Astrocyte (in vitro differentiated cells and primary cell): ENCODE measurements at places on chromosomes 13 and 19.

GRCh38 chr13:111486801-111487200, 166.4 kb downstream of the TEX29 start:
- H3K36me3 ChIP-seq, result no peaks in the 10 kb centered on the region
- H3K27ac ChIP-seq, result no peak overlapping the region
- no peak for DNase-seq
- H3K27me3 ChIP-seq, result no peaks in the 10 kb centered on the region

DNA sequence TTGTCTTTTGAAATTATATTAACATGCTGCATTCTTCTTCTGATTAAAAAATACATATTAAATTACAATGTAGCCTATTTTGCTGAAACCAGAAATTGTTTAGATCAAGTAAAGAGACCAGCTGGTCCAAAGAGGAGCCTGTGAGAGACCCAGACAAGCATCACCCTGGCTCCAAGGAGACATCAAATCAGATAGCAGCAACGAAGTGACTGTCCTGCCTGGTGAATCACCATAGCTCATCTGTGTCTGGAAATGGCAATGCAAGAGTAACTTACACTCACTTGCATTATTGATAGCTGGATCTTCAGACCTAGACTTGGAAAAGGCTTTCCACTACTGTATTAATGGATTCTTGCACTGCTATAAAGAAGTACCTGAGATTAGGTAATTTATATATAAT, 169.1 kb downstream of the KCTD12 start:
- H3K4me1 ChIP-seq, result peaks cover 1% of the 10 kb centered on the region
- no peak for DNase-seq
- no peak overlapping the region for H3K27ac ChIP-seq

GRCh38 chr13:42981317-42981716, 10.7 kb downstream of the EPSTI1 start:
- no peak overlapping the region for H3K4me3 ChIP-seq
- DNase-seq, result peak; percentile 16
- no peaks in the 10 kb centered on the region for H3K36me3 ChIP-seq
- no peaks in the 10 kb centered on the region for H3K27me3 ChIP-seq
- H3K27ac ChIP-seq, result no peak overlapping the region
- H3K4me1 ChIP-seq, result no peaks in the 10 kb centered on the region

GRCh38 chr19:23118400-23118799, 1.6 kb downstream of the ZNF730 start:
- no peaks in the 10 kb centered on the region for H3K4me1 ChIP-seq
- H3K27me3 ChIP-seq, result no peaks in the 10 kb centered on the region
- no peak overlapping the region for H3K27ac ChIP-seq
- no peak overlapping the region for H3K4me3 ChIP-seq

- no peak for DNase-seq
- no peaks in the 10 kb centered on the region for H3K27me3 ChIP-seq
These were observed 845.9 kb upstream of the PCDH9 start for GRCh38 chr13:68076046-68076445.

DNA sequence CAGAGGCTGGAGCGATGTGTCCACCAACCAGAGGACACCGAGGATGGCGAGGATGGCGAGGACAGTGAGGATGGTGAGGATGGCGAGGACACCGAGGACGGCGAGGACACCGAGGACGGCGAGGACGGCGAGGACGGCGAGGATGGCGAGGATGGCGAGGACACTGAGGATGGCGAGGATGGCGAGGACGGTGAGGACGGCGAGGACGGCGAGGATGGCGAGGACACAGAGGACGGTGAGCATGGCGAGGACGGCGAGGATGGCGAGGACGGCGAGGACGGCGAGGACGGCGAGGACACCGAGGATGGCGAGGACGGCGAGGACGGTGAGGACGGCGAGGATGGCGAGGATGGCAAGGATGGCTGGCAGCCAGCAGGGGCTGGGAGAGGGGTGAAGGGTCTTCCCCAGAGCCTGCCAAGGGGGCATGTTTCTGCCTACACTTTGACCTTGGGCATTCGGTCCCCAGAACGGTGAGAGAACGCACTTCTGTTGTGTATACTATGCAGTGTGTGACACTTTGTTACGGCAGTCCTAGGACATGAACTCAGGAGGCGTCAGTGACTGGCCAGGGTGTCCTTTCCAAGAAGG, 44.4 kb upstream of the ATP11A start:
- H3K4me1 ChIP-seq, result no peaks in the 10 kb centered on the region
- DNase-seq, result no peak
- H3K27me3 ChIP-seq, result no peaks in the 10 kb centered on the region
- no peaks in the 10 kb centered on the region for H3K36me3 ChIP-seq

DNA sequence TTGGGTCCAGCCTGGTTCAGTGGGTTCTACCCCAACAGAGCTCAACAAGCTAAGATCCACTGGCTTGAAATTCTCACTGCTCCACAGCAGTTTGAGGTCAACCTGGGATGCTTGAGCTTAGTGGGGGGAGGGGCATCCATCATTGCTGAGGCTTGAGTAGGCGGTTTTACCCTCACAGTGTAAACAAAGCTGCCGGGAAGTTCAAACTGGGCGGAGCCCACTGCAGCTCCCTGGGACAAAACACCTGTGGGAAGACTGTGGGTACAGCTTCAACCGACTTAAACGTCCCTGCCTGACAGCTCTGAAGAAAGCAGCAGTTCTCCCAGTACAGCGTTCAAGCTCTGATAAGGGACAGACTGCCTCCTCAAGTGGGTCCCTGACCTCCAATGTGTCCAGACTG, 1161.9 kb downstream of the UQCRFS1 start:
- H3K4me3 ChIP-seq, result no peak overlapping the region
- no peaks in the 10 kb centered on the region for H3K36me3 ChIP-seq
- no peaks in the 10 kb centered on the region for H3K27me3 ChIP-seq
- H3K4me1 ChIP-seq, result no peaks in the 10 kb centered on the region

- DNase-seq, result no peak
- peaks cover 7% of the 10 kb centered on the region for H3K4me1 ChIP-seq
- H3K27ac ChIP-seq, result no peak overlapping the region
These were observed 2.9 kb upstream of the RCN3 start for GRCh38 chr19:49524812-49525455.

- no peak for DNase-seq
- no peaks in the 10 kb centered on the region for H3K36me3 ChIP-seq
- H3K4me1 ChIP-seq, result peaks cover 12% of the 10 kb centered on the region
- H3K27me3 ChIP-seq, result peaks cover under 1% of the 10 kb centered on the region
These were observed 127.2 kb downstream of the DNAJC15 start for GRCh38 chr13:43150369-43151207.

DNA sequence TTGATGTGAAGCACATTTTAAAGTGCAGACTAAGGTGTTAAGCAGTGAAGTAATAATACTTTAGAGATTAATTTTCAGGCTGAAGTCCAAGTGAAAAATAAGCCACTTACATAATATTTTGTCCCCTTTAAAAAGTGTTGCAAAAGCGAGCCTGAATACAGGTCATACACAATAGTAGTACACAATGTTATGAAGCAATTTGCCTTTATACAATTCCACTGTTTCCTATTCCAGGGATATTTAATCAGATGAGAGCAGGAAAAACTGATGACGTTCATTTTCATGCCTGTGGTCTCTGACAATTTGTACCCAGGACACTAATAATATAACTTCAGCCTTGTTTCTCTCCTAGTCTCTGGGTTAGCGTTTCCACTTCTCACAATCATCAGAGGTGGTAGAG, 916.7 kb downstream of the PCDH9 start:
- H3K27ac ChIP-seq, result peak overlapping the region; percentile 13
- H3K4me1 ChIP-seq, result peaks cover 11% of the 10 kb centered on the region
- no peaks in the 10 kb centered on the region for H3K36me3 ChIP-seq
- H3K4me3 ChIP-seq, result no peak overlapping the region
- peak; percentile 33 for DNase-seq

- H3K36me3 ChIP-seq, result no peaks in the 10 kb centered on the region
- no peaks in the 10 kb centered on the region for H3K27me3 ChIP-seq
- peak overlapping the region; percentile 62 for H3K4me3 ChIP-seq
- peak; percentile 39 for DNase-seq
These were observed 5.2 kb upstream of the LMNB2 start for GRCh38 chr19:2461751-2462634.
